A549 treated with Mapracorat at 1 μM for 4 hours (cell line): ENCODE measurements at places on chromosomes 4 and X. TPM values are rescaled to one million over a fixed set of nuclear protein-coding genes. Genes with fewer than 3 reads are reported as not detected.

Gene RIPPLY1
- total RNA-seq, result not detected in 5 replicates

Gene PCYT1B
- 0.05 to 0.09 TPM in 2 of 5 replicates, not detected in the others for total RNA-seq

Gene MAGEA1
- total RNA-seq, result 0.09 to 0.13 TPM (median 0.12 TPM) in 4 of 5 replicates, not detected in the other

Gene POU3F4
- not detected in 5 replicates for total RNA-seq

Gene SPP1
- 148 to 200 TPM (median 167 TPM) in 5 replicates for total RNA-seq

Gene FAT4
- total RNA-seq, result 1.7 to 2.7 TPM (median 2.0 TPM) in 5 replicates
